ENCODE measurements at places on chromosomes 13 and 19. TPM values are rescaled to one million over a fixed set of nuclear protein-coding genes. Genes with fewer than 3 reads are reported as not detected.

Gene IL11
- 0.31 TPM for total RNA-seq

Gene TEX29
- not detected for total RNA-seq

- no peak for DNase-seq
Measured at GRCh38 chr13:85825454-85825853, 26.2 kb upstream of the SLITRK6 start.

Gene FAM216B
- total RNA-seq = not detected

DNA sequence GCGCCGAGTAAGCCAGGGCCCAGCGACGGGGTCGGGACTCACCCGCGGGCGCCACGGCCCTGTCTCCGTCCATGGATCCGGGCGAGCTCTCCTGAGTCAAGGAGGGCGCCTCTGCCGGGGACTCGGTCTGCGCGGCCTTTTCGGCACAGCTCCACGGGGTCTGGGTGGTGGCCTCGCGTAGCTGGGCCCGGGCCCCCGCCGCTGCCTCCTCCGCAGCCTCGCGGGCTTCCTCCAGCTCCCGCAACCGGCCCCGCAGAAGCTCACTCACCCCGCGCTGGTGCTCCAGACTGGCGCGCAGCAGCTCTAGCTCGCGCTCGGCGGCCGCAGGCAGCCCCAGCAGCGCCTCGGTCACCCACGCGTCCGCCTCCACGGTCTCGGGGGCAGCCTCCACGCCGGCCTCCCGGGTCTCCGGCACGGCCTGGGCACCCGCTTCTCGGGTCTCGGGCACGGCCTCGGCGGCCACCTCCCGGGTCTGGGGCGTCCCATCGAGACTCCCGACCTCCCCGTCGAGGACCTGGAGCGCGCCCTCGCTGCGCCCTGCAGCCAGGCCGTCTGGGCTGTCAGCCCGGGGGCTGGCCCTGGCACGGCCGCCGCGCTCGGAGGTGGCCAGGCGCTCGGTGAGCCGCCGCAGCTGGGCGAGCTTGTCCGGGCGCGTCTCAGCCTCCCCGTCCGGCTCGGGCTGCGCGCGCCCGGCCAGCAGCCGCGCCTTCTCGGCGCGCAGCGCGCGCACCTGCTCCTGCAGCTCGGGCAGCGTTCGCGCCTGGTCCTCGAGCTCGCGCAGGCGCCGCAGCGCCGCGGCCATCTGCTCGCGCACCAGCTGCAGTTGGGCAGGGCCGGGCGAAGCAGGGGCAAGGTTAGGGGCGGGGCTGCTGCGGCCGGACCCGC, 8.4 kb downstream of the KANK3 start:
- DNase-seq = peak; percentile 36

Gene IGFL3
- not detected for total RNA-seq

GRCh38 chr13:97188207-97188606, 33.9 kb upstream of the MBNL2 start:
- no peak for DNase-seq

Gene RGL3
- total RNA-seq = 69.4 TPM

- DNase-seq = no peak
Measured at GRCh38 chr13:39397896-39398265, 205.1 kb downstream of the LHFPL6 start.

DNA sequence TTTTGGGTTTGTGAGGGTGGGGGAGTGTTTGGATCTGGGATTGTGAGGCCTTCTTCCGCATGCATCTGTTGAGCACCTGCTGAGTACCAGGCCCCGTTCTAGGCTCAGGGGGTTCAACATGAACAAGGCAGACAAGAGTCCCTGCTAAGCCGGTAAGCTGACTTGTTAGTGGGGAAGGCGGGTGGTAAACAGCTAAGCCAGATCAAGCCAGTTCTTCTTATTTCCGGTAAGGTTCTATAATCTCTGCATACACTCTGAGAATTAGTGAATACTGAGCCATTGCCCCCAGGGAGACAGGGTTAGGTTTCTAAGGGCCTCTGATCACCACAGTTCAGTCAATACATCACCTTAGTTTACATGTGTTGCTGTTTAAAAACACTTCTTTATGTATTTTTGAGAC, 9.9 kb upstream of the EHD2 start:
- no peak for DNase-seq

Gene HSH2D
- total RNA-seq = 9.2 TPM

Gene ELANE
- total RNA-seq = not detected

DNA sequence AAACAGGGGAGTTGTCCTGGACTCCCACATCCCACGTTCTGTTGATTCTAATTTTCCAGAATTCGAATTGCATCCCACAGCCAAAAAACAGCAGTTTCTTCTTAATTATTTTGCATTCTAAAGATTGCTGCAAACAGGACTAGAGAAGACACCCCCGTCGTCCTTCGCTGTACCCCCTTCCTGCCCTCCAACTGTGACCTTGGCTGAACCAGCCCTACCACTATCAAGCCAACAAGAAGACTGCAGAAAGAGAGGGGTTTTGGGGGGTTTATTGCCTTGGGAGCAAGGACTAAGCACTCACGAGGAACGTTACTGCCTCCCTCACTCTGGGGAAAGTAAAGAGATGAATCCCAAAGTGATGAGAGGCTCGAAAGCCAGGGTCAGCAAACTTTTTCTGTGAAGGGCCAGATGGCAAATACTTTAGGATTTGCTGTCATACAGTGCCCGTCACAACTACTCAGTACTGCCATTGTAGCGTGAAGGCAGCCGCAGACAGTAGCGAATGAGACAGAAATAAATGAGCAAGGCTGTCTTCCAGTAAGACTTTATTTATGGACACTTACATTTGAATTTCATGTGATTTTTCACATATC, 32.5 kb upstream of the KATNAL1 start:
- no peak for DNase-seq

Gene ZSWIM4
- 4.4 TPM for total RNA-seq

Gene AMER2
- not detected for total RNA-seq

- DNase-seq = no peak
Measured at GRCh38 chr19:33557196-33557595, 35.6 kb upstream of the PEPD start.

DNA sequence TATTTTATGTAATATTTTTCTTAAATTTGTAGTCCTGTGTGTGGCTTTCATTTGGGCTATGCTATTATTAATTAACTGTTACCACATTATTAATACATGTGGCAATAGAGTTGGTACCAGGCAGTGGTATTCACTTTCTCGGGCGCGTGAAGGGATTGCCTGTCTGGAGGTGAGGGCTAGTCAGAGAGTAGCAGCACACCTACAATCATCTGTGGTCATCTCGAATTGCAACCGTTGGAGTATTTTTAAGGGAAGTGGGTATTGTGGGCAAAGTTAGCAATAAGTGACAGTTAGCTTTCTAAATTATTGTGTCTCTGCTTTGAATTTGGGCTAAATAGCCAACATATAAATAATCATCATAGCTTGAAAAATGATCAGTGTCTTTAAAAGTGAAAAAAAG, 20.0 kb upstream of the GPR18 start:
- DNase-seq = no peak

Gene GFY
- total RNA-seq = not detected

- peak; percentile 34 for DNase-seq
Measured at GRCh38 chr19:22545751-22546150, 88.4 kb upstream of the ZNF492 start.

Gene CERS1
- not detected for total RNA-seq

- peak; percentile 29 for DNase-seq
Measured at GRCh38 chr13:102484329-102484728, 82.5 kb upstream of the FGF14 start.

- no peak for DNase-seq
Measured at GRCh38 chr13:111483621-111483987, 163.2 kb downstream of the TEX29 start.

GRCh38 chr13:29125934-29126424, 305.8 kb downstream of the MTUS2 start:
- no peak for DNase-seq

GRCh38 chr13:86992251-86992650, 678.9 kb upstream of the SLITRK5 start:
- DNase-seq = no peak

Gene GZMM
- total RNA-seq = 0.31 TPM

Gene KLK14
- total RNA-seq = not detected

Gene ADGRE2
- total RNA-seq = not detected

GRCh38 chr13:20729633-20730585, 26.4 kb downstream of the IL17D start:
- DNase-seq = no peak

- DNase-seq = no peak
Measured at GRCh38 chr19:6204212-6204611, 68.7 kb downstream of the ACSBG2 start.

Gene CABP5
- not detected for total RNA-seq

Gene FGF22
- total RNA-seq = 0.05 TPM

DNA sequence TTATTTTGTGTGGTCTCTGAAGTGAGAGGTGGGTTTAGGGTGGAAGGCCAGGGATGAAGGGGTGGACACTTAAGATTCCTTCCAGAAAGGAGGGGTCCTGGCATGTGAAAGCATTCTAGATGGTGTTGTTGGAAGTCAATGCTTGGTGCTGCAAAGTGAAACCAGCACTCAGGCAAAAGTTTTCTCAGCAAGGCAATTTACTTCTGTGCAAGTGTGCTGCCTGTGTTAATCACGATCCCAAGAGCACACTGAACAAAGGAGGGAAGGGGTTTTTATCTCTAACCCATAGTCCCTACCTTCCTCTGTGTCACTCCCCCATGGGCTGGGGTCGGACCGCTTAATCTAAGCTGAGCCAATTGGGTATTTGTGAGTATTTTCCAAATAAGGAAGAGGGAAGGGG, 1.3 kb downstream of the ZNF134 start:
- no peak for DNase-seq

Gene PRR19
- 4.7 TPM for total RNA-seq

Gene KIR3DL1
- not detected for total RNA-seq

Gene IRGC
- total RNA-seq = 0.08 TPM

Gene DCLK1
- not detected for total RNA-seq

DNA sequence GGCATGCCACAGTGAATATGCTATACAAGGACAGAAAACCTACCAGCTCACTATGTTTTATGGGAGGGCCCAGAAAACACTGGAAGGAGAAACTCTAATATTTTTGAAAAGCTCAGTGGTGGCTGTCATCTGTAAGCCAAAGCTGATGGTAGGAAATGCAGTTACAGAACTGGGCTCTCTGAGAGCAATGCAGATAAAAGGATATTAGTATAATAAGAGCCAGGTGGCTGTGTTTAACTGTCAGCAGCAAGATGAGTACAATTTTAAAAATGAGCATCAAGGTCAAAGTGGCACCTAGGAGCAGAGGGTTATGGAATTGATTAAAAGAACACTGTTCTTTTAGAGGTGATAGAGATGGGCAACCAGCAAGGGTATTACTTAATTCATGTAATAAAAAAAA, 345.0 kb downstream of the NDFIP2 start:
- DNase-seq = no peak

Gene FFAR3
- total RNA-seq = not detected

- DNase-seq = no peak
Measured at GRCh38 chr13:51945149-51945548, 66.1 kb downstream of the ATP7B start.

DNA sequence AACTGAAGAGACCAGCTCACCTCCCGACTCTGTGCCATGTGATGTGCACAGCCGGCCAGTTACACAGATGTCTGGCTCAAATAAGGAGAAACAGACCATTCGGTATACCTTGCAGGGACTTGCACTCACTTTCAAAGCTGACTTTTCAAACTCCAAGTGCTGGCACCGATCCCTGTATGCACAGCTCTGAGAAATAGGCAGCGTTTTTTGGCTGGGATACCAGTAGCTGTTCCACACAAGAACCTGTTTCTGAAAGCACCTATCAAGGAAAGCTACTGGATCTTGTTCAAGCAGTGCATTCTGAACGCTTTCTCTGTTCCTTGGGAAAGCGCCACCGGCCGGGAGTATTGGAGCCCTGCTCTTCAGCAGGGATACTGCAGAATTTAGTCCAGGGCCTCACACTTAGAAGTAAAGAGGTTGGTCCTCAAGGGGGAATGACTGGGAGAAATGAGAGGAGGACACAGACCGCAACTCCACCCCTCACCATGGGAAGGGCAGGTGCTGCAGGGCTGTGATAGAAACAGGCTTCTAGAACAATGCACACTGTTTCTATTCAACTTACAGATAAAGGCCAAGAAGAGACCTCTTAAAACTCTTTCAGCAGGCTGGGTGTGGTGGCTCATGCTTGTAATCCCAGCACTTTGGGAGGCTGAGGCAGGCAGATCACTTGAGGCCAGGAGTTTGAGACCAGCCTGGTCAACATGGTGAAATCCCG, 53.6 kb upstream of the PABPC3 start:
- DNase-seq = no peak

Gene LILRB1
- total RNA-seq = not detected

Gene ZNF724
- total RNA-seq = 0.70 TPM

DNA sequence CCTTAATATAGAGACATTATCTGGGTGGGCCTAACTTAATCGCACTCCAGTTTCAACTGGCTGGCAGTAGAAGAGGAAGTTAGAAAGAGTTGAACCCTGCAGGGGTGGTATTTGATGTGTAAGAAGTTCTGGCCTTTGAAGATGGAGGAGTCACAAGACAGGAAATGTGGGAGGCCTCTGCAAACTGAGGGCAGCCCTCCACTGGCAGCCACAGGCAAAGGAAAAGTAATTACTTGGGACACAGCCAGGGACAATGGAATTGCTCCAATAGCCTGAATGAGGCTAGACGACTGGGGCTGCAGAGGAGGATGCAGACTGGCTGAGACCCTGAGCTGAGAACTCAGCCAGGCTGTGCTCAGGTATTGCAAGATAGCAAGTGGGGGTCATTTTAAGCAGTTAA, 703.3 kb upstream of the ARGLU1 start:
- DNase-seq = no peak

Gene CBY2
- total RNA-seq = not detected

GRCh38 chr13:110820322-110820721, 94.5 kb downstream of the ANKRD10 start:
- DNase-seq = no peak

Gene FBXO17
- not detected for total RNA-seq

DNA sequence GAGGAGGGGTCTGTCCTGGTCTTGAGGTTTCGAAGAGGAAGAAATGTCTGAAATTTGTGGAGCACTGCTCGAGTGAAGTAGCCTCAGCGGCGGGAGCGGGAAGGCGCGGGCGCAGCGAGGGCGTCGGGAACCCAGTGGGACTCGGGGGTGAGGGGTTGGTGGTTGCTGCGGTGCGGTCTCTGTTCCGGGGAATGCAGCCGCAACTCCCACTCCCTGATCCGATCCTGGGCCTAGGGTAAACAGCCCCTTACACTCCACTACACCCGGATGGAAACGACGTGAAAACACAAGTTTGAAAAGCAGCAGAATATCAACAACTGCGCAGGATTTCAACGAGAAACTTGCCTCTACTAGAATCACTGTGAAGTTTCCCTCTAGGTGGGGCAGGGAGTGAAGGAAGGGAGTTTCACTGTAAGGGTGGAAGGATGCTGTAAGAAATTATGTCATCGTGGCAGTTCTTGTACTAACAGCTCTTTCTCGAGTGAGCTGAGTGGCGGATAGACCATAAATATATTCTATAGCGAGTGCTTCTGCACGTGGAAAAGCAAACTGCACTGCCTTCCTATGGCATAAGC, 2.0 kb upstream of the KLF12 start:
- DNase-seq = peak; percentile 72

Gene ZNF90
- not detected for total RNA-seq

DNA sequence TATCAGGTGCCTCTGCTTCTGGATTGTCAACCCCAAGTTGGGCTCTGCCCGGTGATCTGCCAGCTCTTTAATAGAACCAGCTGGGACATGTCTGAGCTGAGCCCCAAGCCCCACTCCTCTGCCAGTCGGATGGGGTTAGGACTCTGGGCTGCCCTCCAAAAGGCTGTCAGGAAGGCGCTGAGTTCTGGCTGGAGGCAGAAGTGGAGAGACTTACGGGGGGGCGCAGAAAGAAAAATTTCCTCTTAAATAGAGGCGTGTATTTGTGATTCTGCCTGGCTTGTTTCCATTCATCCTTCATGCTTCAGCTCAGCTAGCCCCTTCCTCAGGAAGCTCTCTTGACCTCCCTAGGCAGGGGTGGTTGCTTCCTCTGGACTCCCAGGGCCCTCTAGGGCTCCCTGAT, 985 bp upstream of the KCNK6 start:
- DNase-seq = no peak

- DNase-seq = no peak
Measured at GRCh38 chr19:16342002-16342715, 17.5 kb downstream of the KLF2 start.
